Gastrocnemius medialis (tissue), 4 donors: ENCODE measurements at places on chromosomes 2 and 18.
A peak's percentile ranks its signal among the peaks of the same experiment; 100 is the strongest.

- peak; percentile 18 for DNase-seq
Observed at GRCh38 chr2:96830044-96830562, 13.7 kb downstream of the ANKRD23 start.

DNA sequence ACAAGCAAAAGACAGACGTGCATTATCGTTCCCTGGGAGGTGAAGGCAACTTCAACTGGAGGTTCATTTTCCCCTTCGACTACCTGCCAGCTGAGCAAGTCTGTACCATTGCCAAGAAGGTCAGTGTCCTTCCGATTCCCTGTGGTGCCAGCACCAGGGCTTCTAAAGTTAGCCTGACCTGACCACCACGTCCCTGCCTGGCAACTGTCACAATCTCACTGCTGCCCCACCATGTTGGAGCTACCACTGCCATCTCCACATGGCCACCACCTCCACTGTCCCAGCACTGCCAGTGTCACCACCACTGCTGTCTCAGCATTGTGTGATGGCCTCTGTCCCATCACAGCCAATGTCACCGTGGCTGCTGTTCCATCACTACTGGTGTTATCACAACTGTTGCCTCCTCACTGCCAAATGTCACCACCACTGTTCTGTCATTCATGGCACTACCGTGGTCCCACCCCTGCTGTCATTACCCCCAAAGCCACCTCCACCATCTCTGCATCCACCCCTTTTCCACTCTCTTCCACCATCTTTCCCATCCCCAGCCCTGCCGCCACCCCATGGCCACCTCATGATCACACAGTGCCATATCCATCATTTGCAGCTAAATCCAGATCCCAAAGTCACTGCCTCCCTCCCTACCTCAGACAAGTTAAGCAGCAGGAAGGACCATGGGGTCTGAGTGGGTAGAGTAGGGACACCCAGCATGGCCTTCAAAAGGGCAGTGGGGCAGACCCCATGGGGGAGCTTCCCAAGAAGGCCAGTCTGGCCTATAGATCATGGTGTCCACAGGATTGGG is 216.5 kb downstream of the DYSF start:
- peak; percentile 44 for DNase-seq

- DNase-seq = no peak
Observed at GRCh38 chr2:19807866-19808265, 93.9 kb downstream of the TTC32 start.

DNA sequence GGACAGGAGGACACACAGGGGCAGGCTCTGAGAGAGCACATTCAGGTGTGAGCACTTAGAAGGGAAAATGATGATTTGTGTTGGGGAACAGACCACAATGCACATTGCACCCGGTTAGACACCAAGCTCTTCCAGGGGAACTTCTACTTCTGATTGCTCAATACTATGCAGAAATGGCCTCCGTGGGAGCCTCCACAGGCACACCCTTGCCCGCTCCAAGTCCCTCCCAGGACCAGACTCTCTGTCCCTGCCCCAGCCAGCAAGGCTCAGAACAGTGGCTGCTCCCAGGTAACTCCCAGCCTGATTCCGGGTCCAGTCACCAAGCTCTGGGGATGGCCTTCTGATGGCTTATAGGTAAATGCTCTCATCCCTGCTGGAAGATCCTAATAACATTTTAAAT is 56.2 kb downstream of the BCL2L11 start:
- no peak for DNase-seq

DNA sequence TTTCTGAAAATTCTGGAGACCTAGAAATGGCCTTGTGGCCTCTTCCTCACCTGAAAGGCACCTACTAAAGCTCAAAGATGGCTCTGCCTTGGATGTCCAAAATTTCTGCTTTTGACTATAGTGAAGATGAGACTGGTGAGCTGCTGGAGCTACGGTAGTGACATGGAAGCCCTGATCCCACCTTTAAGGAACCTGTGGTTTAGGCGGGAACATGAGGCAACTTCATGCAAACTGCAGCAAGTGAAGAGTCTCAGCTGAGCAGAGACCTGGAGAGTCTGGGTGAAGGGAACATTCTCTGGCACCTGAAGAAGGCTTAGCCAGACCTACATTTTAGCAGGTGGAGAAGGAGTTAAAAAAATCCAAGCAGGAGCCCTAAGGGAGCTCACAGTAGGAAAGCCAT is 40.0 kb downstream of the GORASP2 start:
- no peak for DNase-seq

DNA sequence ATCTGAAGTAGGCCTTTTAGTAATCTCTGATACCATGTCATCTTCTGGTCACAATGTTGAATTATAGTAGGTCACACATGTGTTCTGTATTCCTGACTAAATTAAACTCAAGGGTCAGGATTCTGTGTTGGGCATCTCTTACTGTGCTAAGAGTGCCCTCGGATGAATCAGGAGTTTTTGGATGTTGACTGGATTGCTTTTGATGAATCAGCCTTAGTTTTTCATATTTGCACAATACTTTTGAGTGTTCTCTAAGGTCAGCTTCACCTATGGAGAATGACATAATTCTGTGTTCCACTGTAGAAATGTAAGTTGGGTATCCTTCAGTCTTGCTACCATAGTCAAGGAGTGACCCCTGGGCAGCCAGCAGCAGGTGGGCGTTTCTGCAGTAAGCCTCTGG is 190.1 kb downstream of the PTPRM start:
- no peak for DNase-seq

DNA sequence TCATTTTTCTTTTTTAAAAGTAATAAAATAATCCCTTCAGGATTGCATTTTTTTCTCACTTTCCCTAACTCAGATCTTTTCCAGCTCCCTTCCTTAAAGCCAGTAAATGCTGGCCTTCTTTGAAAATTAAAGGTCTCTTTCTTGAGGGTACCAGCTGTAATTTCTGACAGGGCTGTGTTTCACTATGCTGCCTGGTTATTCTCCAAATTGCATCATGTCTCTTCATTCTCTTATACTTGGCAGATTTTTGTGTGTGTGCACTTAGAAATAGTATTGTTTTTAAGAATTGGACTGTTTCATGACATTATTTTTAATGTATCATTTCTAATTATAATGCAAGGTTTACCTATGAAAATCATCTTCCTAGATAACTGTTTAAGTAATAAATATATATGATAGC is 72.0 kb upstream of the EPB41L5 start:
- DNase-seq = no peak

GRCh38 chr2:181038796-181039195 is 58.4 kb downstream of the UBE2E3 start:
- DNase-seq = no peak

- no peak for DNase-seq
Observed at GRCh38 chr2:81068144-81068543, 763.6 kb upstream of the LRRTM1 start.

GRCh38 chr2:215419769-215420470 is 15.9 kb downstream of the FN1 start:
- DNase-seq = no peak

DNA sequence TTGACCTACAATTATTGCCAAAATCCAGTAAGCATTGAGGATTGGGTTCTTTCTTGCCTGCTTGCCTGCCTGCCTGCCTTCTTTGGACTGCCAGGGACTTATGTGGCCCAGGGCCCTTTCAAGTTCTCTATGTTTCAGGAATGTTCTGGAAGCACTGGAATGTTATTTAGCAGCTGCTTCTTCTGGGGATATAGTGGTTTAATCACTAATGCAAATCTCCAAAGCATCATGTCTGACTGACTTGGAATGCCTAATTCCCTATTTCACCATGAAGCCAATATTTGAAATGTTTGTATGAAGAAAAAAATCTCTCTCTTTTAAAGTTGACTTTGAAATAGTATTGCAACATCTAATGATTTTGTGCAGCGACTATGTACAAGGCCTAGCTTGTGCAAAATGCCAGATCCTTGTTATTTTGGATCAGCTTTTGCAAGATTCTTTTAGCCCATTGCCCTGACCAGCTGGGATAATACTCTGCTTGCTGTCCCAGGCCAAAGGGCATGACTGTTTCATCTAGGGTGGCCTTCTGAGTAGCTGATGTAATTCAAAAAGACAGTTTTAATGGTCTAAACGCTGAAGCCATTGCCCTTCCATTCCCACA is 204.6 kb downstream of the RND3 start:
- DNase-seq = peak; percentile 37

- no peak for DNase-seq
Observed at GRCh38 chr2:10433947-10434885, 13.9 kb downstream of the ODC1 start.

DNA sequence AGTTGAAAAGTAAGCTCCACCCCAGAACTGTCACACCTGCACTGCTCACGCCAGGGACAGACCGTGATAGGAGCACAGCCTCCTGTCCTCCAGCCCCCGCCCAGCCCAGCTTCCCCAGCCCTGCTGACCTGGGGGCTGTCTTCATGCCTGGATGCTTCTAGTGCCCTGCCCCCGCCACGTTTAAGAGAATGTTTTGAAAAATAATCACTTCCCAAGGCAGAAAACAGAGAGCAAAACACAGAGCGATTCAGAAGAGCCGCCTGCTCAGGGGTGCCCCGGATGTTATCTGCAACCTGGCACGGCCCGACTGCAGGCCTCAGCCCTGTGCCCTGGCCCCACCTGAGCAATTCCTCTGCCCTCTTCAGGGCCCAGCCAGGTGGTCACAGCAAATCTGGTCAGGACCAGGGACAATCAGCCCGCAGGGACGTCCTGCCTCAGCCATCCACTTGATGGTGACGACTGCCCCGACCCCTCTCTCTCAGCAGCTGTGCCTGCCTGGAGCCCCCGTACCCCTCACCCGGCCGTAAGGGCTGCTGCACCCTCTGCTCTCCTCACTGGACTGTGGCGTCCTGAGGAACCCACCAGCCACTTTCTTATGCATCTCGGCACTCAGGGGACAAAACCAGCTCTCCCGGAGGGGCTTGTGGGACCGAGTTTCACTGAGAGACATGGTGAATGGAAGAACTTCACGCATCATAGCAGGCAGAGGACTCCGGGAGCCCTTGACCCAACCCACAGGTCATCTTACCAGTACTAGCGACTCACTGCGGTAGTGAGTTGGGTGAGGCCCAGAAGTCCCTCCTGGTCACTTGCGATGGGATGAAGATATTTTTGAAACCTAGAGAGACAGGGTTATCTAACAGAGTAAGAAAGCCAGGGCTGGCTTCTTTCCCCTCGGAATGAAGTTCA is 30.2 kb downstream of the ADI1 start:
- DNase-seq = no peak

DNA sequence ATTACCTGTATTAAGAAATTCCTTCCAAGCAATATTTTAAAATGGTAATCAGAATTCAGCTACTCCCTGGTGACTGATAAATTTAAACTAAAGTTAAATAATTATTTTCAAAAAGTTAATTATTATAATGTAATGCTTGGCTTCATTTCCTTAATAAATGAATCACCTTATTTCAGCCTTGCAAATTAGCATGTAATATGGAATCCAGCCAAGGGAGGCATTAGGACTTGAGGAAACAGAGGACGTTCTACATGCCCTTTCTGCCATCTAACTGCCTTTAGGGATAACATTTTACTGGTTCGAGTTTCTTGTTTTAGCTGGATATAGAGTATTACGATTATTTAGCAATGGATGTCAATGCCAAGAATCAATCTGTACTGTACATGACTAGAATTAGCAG is 636.3 kb downstream of the TSN start:
- DNase-seq = no peak

- DNase-seq = no peak
Observed at GRCh38 chr2:18835787-18836186, 246.4 kb upstream of the NT5C1B start.

DNA sequence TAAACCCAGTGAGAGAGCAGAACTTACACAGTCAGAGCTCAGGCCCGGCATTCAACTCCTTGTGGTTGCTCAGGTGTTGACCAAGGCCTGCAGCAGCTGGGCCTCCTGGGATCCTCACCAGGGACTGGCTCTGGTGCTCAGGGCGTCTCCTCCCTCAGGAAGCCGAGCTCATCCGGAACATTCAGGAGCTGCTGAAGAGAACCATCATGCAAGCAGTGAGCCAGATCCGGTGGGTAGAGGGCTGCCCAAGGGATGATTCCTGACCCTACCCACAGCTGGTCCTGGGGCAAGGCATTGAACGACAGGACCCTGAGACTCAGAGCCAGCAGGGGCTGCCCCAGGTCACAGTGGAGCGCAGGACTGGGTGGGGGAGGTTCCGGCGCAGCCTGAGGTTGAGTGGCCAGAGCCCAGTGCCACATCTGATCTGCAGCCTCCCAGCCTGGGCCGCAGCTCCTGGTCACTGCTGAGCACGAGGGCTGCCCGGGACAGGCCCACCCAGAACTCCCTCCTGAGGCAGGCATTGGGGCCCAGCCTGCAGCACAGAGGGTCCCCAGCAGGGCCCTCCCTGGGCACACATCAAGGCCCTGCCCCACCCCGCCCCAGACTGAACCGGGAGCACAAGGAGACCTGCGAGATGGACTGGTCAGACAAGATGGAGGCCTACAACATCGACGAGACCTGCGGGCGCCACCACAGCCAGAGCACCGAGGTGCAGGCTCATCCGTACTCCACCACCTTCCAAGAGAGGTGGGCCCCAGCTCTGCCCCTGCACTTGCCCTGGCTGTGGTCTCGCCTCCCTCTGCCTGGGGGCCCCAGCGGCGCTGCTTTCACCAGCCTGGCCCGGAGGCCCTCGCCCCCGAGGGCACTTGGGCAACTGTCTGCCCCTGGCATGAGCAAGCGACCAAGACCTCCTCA is 2.4 kb downstream of the TEKT4 start:
- DNase-seq = no peak

GRCh38 chr2:168961450-168962229 is 60.5 kb downstream of the G6PC2 start:
- no peak for DNase-seq

GRCh38 chr18:1846640-1847039 is 724.7 kb downstream of the METTL4 start:
- DNase-seq = no peak

DNA sequence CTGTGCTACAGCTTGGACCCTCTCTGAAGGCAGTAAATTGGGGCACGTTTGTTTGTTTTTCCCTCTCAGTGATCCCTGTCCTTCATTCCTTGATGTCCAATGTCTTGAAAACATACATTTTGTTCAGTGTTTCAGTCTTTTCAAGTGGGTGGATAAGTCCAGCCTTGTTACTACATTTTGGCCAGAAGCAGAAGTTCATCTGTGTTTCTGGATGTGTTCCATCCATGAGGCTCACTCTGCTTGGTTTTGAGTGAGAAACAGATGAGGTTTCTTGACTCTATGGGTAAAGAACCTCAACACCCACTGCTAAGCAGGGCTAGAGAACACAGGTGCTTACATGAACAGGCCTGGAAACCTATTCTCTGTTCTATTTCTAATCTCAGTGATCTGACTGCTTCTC is 74.5 kb upstream of the RFX8 start:
- DNase-seq = no peak

GRCh38 chr2:36785179-36785795 is 88.8 kb downstream of the VIT start:
- DNase-seq = peak; percentile 32

DNA sequence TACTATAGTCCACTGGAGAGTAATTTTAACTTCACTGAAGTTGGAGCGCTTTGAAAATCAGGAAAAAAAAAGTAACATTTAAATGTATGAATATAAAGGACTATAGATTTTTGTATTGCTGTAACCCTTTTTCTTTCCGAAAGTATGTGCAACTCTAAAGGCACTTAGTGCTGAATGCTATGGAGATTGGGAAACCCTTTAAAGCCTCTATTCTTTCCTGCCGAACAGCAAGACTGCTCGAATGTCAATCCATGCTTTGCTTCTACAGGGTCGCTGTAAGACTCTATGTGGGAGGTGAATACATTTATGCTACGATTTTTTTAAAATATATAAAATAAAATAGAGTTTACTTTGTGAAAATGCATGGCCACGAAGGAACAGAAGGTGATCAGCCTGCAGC is 825 bp downstream of the GRB14 start:
- no peak for DNase-seq

- no peak for DNase-seq
Observed at GRCh38 chr2:17545680-17546613, 5.5 kb downstream of the VSNL1 start.

- DNase-seq = no peak
Observed at GRCh38 chr2:56009758-56010458, 86.3 kb upstream of the EFEMP1 start.
